ENCODE measurements at places on chromosomes 6 and 20.

- DNase-seq, result no peak
Observed at GRCh38 chr6:148413321-148414091, 70.9 kb downstream of the SASH1 start.

GRCh38 chr20:38181971-38182370 is 16.9 kb upstream of the TGM2 start:
- no peak for DNase-seq

DNA sequence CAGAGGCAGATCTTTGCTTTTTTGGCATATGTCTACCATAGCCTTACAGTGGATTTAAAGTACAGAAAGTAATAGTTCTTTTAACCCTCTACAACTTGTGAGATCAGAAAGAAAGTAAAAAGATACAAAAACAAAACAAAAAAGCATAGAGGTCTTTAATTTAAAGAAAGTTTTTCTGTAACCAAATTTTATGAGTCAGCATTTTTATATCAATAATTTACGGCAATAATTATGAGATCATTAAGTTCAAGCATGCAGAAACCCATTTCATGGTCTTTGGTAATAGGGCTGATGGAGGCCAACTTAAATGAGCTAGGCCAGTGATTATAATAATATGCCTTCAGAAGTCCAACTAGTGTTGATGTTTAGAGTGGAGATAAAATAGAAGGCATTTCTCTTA is 145.9 kb downstream of the AIG1 start:
- no peak for DNase-seq

GRCh38 chr6:49978332-49979226 is 9.2 kb upstream of the DEFB113 start:
- no peak for DNase-seq

DNA sequence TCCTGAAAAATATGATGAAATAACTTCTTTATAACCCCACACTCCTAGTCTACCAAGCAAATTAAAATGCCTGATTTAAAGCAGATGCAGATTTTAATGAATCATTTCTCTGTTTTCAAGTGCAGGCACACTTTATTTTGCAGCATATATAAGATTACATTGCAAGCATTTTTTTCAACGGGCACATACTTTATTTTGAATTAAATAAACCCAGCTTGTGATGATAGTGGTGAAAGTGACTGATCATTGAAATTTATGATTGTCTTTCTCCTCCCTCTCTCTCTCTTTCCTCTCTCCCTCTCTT is 12.2 kb upstream of the MOXD1 start:
- DNase-seq, result no peak
